ENCODE measurements at places on chromosomes 5 and 9.

DNA sequence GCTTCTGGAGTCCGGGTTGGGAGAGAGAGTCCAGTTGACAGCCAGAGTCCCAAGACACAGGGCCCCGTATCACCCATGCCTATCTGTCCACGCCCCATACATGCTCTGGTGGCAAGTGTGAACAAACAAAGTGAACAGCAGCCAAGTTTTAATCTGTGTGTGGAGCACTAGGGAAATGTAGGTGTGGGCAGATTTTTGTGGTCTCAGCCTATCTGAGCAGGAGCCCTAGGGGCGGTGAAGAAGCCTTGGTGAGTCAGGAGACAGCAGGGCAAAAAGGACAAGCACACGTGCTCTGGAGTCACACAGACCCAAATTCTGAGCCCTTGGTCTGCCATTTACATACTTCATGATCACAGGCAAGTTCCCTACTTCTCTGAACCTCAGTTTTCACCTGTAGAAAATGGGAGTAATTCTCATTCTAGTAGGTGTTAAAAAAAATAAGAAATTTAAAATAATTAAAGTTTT lies 23.2 kb downstream of the EGR1 start:
- no peak overlapping the region for H3K27ac ChIP-seq
- no peak overlapping the region for H3K4me3 ChIP-seq
- H3K36me3 ChIP-seq: no peaks in the 10 kb centered on the region
- H3K27me3 ChIP-seq: no peaks in the 10 kb centered on the region
- peaks cover 20% of the 10 kb centered on the region for H3K4me1 ChIP-seq

DNA sequence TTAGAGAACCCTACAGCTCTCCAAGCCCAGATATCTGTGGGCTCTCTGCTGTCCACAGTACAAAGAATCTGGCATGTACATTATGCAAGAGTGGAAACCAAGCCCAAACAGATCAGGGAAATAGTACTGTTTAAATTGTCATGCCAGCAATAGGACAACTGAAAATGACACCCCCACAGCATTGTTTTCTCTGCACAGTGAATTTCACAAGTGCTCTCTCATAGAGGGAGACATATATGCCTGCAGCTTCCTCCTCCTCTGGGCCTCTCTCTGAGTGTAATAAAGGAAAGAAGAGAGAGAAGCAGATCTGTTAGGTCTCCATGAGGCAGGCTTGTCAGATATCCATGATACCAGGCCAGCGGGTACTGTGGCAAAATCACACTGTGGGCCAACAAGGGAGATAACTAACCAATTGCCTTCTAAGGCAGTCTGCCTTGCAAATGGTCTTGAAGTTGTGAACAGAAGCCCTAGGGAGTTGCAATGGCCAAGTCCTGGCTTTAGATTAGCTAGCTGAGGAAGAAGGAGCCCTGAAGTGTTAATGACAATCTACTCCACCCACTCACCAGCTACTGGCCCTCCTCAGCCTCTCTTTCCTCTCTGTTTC lies 54.4 kb upstream of the JMY start:
- no peaks in the 10 kb centered on the region for H3K4me1 ChIP-seq
- DNase-seq: no peak
- no peaks in the 10 kb centered on the region for H3K27me3 ChIP-seq
- H3K4me3 ChIP-seq: no peak overlapping the region
- no peaks in the 10 kb centered on the region for H3K36me3 ChIP-seq
- H3K27ac ChIP-seq: no peak overlapping the region

DNA sequence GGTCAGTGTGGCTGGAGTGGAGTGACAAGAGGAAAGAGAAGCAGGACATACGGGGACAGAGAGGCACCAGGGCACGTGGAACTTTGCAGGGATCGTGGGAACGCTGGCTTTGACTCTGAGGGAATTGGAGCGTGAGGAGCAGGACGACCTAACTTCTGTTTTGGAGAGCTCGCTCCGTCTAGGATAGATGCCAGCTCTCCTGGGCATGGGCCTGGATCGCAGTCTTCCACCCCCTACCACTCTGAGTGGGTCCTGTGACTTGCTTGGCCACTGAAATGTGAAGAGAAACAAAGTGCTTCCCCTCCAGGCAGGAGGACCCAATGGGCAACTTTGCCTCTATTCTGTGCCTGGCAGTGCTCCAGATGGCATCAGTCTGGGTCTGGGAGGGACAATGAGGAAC lies 8.7 kb upstream of the SH3PXD2B start:
- H3K36me3 ChIP-seq: no peaks in the 10 kb centered on the region
- no peak overlapping the region for H3K4me3 ChIP-seq
- H3K27ac ChIP-seq: no peak overlapping the region
- H3K27me3 ChIP-seq: no peaks in the 10 kb centered on the region

DNA sequence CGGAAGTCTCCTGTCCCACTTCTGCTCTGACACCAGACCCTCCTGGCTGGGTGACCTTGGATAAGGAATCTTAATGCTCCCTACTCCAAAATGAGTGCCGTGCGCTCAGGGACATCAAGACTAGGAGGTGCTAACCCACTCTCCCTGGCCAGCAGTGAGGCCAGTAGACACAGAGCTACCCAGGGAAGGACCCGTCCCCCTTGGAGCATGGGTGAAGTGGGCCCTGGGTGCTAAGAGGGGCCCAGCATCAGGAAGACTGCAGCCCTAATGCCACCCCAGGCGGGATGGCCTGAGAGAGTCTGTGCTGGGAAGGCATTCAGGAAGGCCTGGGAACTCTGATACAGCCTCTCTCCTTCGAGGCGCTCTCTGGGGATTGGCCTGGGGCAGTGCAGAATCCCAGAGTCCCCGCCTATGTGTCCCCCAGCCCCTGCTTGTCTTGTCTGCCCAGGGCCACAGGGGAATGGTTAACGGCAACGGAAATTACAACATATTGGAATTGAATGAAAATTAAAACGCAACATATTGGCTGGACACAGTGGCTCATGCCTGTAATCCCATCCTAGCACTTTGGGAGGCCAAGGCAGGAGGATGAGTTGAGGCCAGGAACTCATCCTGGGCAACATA lies 29.7 kb upstream of the RNU6ATAC start:
- no peak overlapping the region for H3K27ac ChIP-seq
- H3K4me1 ChIP-seq: peaks cover 9% of the 10 kb centered on the region
- no peak for DNase-seq
- H3K27me3 ChIP-seq: no peaks in the 10 kb centered on the region

- no peak overlapping the region for H3K4me3 ChIP-seq
- H3K36me3 ChIP-seq: no peaks in the 10 kb centered on the region
- H3K4me1 ChIP-seq: no peaks in the 10 kb centered on the region
- H3K27ac ChIP-seq: no peak overlapping the region
- DNase-seq: no peak
Measured at GRCh38 chr5:12951846-12952245, 992.6 kb downstream of the DNAH5 start.

DNA sequence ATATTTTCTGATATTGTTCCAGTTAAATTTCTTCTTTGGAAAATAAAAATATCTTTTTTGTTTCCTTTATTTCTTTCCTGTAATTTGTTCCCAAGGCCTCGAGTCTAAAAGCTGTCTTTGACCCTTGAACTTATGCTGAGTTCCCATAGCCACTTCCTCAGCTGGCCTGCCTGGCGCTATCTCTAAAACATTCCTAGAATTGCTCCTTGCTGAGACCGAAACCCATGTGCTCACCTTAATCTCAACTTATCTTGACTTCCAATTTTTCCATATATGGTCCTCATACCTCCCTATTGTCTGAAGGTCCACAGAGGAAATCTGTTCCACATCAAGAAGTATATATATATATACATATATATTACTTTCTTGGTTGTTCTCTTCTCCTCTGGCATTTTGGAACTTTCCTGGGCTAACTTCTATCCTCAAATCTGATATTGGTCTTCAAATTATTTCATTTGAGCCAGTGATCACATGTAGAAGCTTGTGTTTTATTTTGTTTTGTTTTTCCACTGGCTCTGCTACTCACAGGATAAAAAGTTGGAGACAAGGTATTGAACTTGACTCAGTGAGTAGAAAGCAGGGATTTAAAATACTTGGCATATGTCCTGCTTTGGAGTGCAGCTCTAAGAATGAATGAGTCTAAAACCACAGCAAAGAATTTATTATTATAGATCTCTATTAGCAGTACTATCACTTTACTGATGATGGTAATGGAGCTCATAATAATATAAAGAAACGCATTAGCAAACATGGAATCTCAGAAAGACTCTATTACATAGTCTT lies 45.2 kb downstream of the ENC1 start:
- no peaks in the 10 kb centered on the region for H3K36me3 ChIP-seq
- peaks cover 3% of the 10 kb centered on the region for H3K4me1 ChIP-seq
- H3K27ac ChIP-seq: no peak overlapping the region
- H3K4me3 ChIP-seq: no peak overlapping the region

DNA sequence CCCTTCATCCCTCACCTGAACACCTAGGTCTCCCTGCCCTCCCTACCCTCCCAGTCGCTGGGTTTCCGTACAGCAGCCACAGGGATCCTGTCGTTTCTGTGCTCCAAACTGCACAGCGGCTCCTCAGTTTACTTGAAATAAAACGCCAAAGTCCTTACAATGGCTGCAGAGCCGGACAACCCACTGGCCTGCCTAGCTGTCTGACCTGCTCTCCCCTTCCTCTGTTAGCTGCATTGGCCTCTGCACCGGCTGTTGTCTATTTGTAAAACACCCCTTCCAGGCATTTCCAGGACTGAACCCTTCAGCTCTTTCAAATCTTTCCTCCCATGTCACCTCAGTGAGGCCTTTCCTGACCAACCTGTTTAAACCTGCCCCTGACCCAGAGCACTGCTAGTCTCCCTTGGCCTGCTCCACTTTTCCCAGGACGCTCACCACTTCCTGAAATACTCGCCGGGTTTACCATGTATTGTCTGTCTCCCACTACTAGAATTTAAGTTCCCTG lies 9.1 kb upstream of the MGAT1 start:
- peaks cover 52% of the 10 kb centered on the region for H3K4me1 ChIP-seq
- H3K4me3 ChIP-seq: no peak overlapping the region
- H3K36me3 ChIP-seq: no peaks in the 10 kb centered on the region

DNA sequence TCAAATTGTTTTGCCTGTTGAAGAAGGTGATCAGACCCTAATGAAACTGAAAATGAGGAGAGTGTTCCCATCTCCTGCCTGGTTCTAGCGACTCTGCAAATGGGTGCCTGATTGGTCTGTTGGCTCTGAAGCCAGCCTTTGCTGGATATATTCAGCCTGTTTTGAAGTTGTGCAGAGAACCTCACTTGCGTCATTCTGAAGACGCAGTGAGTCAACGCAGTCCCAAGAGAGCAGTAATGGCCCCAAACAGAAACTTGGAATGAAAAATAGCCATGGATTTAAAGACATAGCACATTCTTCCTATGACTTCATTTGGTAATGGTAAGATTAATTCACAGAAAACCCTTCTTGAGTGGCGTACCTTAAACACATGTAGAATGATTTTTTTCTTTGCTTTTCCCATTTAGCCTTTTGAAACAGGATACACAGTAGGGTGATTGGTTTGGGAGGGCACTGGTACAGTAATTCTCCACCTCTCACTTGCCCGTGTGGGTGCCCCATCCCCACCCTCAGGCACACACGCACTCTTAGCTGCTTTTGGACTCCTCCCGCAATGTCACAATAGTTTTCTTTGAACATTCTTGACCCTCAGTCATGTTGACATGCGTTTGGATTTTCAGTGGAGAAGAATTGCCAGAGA lies 54.1 kb upstream of the ABL1 start:
- no peaks in the 10 kb centered on the region for H3K27me3 ChIP-seq
- peak overlapping the region; percentile 75 for H3K27ac ChIP-seq
- H3K36me3 ChIP-seq: no peaks in the 10 kb centered on the region
- peak overlapping the region; percentile 5 for H3K4me3 ChIP-seq
- H3K4me1 ChIP-seq: peaks cover 14% of the 10 kb centered on the region

GRCh38 chr9:105972466-105973204 lies 278.3 kb downstream of the TMEM38B start:
- DNase-seq: no peak
- no peaks in the 10 kb centered on the region for H3K36me3 ChIP-seq
- H3K27me3 ChIP-seq: no peaks in the 10 kb centered on the region
- H3K4me3 ChIP-seq: no peak overlapping the region
- no peak overlapping the region for H3K27ac ChIP-seq
